ENCODE measurements at places on chromosomes 6 and 20.

DNA sequence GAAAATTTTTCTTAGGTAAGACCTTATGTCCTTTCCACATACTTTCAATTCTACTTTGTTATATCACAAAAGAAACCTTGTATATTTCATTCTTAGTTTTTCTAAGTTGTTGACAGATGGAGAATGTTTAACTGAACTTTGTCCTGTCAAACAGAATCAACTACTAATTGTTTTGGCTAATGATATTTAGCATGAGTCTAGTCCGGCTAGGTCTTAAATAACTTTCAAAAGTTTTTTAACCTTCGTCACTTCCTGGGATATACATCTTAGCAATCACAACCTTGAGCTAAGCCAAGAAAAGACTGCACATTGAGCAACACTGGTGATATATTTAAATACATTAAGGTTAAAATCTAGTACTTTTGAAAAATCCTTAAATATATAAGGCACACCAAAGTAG is 62.9 kb upstream of the RUNX2 start:
- no peak for DNase-seq

GRCh38 chr6:16872543-16873235 is 111.4 kb upstream of the ATXN1 start:
- DNase-seq = no peak

- no peak for DNase-seq
Measured at GRCh38 chr6:167245591-167245990, 45.5 kb upstream of the UNC93A start.

DNA sequence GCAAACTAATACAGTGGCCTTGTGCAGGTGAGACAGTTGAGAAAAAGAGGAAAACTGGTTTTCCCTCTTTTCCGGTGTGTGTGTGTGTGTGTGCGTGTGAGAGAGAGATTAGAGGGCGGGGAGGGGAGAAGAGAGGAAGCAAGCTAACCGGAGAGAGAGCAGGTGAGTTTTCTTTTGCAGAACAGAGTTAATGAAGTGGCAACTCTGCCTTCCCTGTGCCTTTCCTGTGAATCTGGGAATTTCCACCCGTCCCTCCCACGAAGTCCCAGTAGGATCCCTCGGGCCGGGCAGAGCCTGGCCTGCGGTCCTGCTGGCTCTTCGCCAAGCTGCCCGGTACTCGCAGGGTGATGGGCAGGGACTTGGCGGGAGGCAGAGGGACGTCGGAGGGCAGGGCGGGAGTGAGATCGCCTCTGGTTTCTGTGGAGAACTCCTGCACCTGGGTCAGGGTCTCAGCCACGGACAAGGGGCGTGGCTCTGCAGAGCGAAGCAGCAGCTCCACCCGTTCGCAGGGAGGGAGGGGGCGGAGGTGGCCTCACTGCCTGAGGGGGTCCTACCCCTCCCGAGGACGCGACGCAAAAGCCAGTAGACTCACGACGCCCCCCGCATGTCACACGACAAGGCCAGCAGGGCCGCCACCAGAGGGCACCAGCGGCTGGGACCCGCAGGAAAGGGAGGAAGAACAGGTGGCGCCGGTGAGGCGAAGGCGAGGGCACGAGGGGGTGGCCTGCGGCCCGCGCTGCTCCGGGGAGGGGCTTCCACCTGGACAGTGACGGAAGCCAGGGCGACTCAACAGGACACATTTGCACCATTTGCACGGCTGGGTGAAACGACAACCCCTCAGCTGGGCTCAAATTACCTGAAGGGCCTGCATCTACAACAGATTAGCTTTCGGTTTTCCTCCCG is 51.2 kb upstream of the RNF182 start:
- DNase-seq = no peak

GRCh38 chr6:139470997-139471396 is 96.5 kb upstream of the CITED2 start:
- no peak for DNase-seq

- no peak for DNase-seq
Measured at GRCh38 chr6:126063512-126064146, 77.3 kb downstream of the TRMT11 start.

- DNase-seq = no peak
Measured at GRCh38 chr6:105994118-105994590, 92.0 kb upstream of the PRDM1 start.

- no peak for DNase-seq
Measured at GRCh38 chr6:80530103-80530502, 423.6 kb downstream of the BCKDHB start.

GRCh38 chr20:3238616-3239025 is 369 bp downstream of the SLC4A11 start:
- no peak for DNase-seq

DNA sequence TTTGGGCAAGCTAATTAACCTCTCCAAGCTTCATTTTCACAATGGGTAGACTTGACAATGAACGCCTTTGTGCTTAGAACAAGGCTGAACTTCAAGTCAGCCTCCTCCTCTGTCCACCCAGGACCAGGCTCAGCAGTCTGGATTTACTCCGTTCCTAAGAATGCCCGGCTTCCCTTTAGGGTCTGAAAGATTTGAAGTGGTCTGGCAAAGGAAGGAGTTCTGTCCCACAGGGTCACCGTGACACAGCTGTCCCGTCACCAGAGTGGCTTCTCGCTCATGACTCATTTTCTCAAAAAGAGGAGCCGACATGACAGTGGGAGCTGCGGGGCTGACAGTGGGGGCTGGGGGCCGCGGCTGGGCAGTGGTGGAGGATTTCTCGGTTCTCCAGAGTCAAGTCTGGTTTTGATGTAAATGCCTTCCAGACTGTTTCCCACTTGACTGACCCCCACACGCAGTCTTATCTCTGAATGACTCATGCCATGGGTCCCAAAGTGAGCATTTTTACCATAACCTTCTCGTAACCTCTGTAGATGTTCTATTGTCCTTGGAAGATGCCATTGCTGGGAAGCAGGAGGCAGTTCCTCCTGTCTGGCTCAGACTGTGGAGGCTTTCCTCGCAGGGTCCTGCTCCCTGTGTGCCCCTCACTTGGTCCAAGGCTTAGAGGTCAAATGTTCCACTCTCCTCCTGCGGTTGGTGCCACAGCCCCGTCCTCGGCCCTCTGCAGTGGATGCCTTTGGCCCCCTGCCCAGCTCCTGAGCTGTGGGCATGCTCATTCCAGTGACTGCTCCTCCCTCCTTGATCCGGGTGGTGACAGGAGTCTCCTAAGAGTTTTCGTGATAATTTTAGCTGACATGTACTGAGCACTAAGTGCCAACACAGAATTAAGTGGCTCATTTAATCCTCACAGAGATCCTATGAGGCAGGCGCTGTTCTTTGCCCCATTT is 253.1 kb downstream of the FNDC1 start:
- DNase-seq = no peak

GRCh38 chr6:41164551-41165120 is 1.7 kb upstream of the TREM2 start:
- no peak for DNase-seq

Measured in hippocampal formation (tissue), 2 donors.